Fibroblast of skin of scalp (primary cell): ENCODE measurements at places on chromosomes 5 and 9.
A peak's percentile ranks its signal among the peaks of the same experiment; 100 is the strongest.

DNA sequence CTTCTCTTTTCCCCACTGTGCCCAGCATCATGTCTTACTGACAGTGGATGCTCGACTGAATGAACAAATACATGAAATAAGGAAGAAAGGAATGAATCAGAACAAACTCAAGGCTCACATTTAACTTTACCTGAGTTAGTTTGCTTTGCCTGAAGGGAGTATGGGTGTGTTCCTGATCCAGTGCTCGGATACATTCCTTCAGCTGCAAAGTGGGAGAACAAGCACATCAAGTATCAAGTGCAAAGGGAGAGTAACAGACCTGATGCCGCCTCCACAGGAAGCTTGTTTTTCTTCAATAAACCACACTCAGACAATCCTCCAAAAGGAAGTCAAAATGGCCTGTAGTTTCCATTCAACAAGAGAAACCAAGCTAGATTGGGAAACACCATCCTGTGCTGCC lies 66.1 kb downstream of the KIF24 start:
- no peak for DNase-seq

GRCh38 chr5:173808079-173808808 lies 79.9 kb upstream of the CPEB4 start:
- no peak for DNase-seq

GRCh38 chr5:9898319-9898718 lies 268.2 kb upstream of the TAS2R1 start:
- peak; percentile 59 for DNase-seq

DNA sequence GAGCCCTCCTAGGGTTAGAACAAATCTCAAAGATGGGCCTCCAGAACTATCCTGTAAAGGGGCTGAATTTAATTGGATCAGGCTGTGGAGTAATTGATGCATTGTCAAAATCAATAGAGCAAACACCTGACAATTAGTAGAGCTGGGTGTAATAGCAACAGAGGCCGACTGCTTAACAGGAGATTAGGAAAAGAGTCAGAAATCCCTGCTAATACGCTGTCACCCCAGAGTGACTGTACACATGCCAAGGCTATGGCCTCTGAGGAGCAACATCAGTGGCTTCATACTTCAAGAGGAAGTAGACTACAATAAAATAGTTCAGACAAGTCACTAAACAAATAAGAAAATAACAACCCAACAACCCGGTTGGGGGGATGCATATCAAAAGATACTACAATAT lies 18.7 kb upstream of the GRPEL2 start:
- no peak for DNase-seq

- no peak for DNase-seq
Measured at GRCh38 chr5:8270246-8270645, 401.3 kb downstream of the MTRR start.

GRCh38 chr5:36300927-36301540 lies 668 bp downstream of the RANBP3L start:
- no peak for DNase-seq

- peak; percentile 30 for DNase-seq
Measured at GRCh38 chr9:104849023-104849422, 78.9 kb downstream of the ABCA1 start.

GRCh38 chr5:40904994-40905306 lies 4.3 kb upstream of the C7 start:
- DNase-seq: no peak
